ENCODE measurements at places on chromosomes 12 and 14. TPM values are rescaled to one million over a fixed set of nuclear protein-coding genes. Genes with fewer than 3 reads are reported as not detected.

Gene KRT85
- not detected for total RNA-seq

Gene OVCH1
- 1.5 TPM for total RNA-seq

Gene KRT83
- not detected for total RNA-seq

Gene ZDHHC17
- total RNA-seq = 52.2 TPM

Gene ACVRL1
- 96.9 TPM for total RNA-seq

Gene KRT7
- total RNA-seq = 8.7 TPM

Gene SMIM41
- not detected for total RNA-seq
